ENCODE measurements at places on chromosomes 11 and 22.

GRCh38 chr11:115360186-115360824, 143.9 kb downstream of the CADM1 start:
- DNase-seq = no peak

DNA sequence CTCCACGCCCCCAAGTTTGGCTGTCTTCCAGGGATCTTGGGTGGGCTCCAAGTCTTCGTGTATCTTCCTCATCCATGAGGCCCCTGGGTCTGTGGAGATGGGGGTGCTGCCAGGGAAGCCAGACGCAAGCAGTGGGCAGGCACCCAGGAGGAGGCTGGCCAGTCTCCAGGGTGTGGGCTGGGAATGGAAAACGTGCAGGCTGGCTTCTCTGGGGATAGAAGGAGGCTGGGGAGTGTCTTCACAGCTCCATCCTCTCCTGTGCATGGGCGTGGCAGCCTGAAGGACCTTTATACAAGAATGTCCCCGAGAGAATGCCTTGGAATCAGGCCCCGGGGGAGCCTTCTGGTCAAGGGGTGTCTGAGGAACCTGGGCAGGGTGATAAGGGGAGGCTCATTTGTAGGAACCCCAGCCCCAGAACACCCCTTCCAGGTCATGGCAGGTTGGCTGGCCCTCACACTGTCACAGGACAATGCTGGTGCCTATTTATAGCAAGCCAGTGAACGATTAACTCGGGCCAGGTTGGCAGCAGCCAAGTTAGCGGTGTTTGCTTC, 14.0 kb downstream of the SGSM1 start:
- DNase-seq = peak; percentile 74

DNA sequence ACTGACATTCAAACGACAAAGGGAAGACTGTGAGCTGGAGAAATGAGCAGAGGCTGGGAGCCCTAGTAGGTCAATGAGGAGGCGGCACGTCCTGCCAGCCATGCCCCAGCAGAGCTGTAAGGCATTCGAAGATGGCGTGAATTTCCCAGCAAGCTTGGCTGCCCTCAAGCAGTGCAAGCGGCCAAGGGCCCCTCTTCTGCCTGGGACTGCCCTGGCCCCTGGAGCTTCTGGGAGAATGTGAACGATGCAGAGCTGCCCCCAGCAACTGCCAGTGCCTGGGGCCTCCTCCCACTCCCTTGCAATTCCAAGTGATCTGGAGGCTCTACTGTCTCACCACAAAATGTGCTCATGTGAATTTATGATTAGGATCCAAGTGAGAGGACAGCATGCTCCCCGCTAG, 4.3 kb downstream of the PPM1F start:
- no peak for DNase-seq

- DNase-seq = no peak
These were observed 69.1 kb upstream of the APOA1 start for GRCh38 chr11:116906479-116906878.

DNA sequence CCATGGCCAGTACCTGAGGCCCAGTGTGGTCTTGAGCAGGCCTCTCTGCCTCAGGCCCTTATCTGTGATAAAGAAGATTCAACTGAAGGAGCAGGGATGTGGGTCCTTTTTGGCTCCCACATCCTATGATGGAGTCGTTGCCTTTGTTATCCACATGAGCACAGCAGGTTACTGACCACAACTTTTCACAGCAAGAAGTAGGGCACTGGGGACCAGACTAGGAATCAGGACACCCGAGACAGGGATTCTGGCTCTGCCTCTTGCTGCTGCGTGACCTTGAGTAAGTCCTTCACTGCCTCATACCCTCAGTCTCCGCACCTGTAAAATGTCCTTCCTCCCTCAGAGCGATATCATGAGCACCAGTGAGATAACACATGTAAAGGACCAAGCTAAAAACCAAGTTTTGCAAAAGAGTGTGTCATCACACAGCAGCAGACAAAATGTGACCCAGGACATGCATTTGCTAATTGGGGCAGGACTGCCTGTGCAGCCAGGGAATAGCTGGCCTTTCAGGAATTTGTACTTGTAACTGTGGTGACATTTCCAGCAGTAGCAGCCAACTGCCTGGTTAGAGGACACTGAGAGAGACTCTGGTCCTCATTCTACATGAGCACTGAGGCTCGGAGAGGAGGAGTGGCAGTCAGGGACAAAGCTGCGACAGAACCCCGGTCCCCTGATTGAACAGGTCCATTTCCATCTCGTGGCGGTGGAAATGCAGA, 13.2 kb upstream of the SMIM35 start:
- peak; percentile 32 for DNase-seq

Data from left ventricle myocardium inferior (tissue), 1 donor.